Right hindlimb (tissue), 1 donor: ENCODE measurements at places on chromosomes 2 and 18.

- no peak for DNase-seq
These were observed 230.9 kb upstream of the RGPD4 start for GRCh38 chr2:107595749-107596148.

GRCh38 chr18:78713726-78714125 is 265.9 kb upstream of the SALL3 start:
- DNase-seq, result no peak

GRCh38 chr18:5891184-5891853 is 4.0 kb downstream of the TMEM200C start:
- peak; percentile 40 for DNase-seq

DNA sequence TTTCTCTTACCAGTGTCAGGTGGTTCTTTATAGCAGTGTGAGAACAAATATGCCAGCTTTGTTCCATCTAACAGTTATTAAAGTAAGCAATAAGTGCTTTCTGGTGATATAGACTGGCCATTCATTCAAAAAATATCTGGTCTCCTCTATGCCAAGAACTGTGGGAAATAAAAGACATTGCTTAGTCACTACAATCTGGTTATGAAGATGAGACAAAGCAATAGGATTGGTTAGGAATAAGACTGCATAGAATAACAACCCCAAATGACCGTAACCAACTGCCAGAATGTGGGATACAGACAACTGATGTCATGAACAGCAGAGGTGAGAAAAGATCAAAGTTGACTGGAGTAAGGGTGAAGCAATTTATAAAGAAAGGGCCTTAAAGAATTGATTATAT is 83.8 kb downstream of the MBD2 start:
- DNase-seq, result no peak

DNA sequence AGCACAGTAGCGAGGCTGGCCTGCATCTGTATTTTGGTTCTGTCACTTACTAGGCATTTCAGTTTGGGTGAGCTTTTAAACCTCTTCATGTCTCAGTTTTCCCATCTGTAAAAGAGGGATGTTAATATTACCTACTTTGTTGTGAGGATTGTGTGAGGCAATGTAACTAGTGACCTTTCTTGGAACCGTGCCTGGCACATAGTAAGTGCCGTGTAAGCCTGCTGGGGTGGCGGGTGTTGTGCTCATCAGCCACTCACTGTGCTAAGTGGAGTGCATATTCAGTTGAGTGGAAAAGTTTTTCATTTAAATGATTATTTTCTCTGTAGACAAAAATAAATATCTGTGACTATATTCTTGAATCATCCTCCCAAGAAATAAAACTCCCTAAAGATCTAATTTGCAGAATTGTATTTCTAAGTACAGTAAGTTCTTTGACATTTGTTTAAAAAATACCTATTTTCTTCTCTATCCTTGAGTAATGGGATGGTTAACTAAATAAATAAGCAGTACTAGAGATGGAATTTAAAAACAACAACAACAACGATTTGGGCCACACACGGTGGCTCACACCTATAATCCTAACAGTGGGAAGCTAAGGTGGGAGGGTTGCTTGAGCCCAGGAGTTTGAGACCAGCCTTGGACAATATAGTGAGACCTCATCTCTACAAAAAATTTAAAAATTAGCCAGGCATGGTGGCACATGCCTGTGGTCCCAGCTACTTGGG is 56.7 kb downstream of the MALT1 start:
- no peak for DNase-seq

GRCh38 chr2:176324862-176325261 is 55.6 kb downstream of the MTX2 start:
- no peak for DNase-seq

DNA sequence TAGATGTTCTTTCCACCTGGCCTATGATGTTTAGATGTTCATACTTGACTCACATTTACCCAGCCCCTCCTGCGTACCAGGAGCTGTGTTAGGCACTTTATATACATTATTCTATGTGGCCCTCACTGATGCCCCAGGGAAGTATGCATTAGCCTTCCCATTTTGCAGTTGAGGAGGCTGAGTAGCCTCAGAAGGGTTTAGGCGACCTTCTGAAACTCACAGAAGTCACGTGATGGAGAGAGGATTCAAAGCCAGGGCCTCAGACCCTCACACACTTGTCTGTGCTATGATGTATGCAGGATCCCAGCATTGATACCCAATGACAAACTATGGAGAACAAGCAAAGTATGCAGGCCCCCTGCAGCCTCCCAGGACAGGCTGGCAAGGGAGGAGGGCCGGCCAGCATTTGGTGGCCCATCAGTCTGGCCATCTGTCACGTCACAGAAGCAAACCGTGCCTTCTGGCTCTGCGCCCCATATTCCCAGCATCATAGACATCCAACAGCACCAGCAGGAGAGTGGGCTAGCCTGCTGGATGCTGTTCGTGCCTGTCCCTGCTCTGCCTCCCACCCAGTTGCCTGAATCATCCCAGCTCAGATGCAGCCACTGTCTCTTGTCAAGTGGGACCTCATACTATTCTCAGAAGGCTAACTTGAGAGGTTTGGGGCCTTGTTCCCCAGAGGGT is 33.6 kb downstream of the EHD3 start:
- DNase-seq, result no peak

DNA sequence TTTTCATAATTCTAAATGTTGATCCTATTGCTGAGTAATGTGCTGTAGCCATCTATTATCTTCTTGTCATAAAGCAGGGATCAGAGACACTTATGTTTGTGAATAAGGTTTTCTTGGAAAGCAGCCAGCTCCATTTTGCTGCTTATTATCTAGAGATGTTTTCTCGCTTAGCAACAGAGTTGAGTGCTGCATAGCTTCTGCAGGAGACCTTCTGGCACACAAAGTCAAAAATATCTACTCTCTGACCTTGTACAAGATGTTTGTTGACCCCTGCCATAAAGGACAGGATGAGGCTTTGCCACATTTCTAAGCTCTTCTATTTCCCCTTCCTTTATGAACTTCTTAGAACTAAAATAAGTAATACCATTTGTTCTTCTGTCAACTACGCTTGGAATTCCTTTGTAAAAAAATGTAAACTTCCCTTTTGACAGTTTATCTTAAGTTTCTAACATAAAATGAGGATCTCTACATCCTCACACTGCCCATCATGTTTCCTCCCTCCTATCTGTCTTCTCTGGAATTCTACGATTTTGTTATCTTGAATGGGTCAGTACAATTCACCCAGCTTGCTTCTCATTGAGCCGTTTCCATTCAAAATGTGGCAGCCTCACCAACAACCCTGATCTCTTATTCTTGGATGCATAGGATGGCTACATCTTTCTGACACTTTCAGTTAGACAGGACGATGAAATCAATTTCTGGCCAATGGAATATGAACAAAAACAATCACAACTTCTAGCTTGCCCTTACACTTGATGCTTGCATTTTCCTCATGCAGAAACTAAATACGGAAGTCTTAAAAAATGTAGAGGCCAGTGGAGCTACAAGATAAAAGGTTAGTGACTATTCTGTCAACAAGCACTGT is 1377.0 kb downstream of the SUCLG1 start:
- DNase-seq, result peak; percentile 23

- DNase-seq, result peak; percentile 15
These were observed 43.3 kb downstream of the PXDN start for GRCh38 chr2:1701020-1701419.

DNA sequence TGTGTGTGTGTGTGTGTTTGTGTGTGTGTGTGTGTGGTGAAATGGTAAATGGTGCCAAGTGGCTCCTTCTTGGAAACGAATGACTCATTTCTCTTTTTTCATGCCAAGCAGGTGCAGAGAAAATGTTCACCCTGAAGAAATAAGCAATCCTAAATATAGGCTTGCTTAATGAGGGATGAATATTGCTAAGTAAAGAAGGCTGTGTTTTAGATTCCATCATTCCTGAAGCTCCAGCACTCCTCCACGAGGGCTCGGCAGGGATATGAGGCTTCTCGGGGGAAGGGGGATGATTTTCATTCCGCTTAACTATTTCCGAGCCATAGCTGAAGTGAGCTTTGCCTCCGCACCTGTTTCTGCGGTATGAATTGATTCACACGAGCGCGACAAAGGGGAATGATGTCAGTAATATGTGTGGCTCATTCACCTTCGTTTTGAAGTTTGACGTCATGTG is 72.9 kb downstream of the TSN start:
- DNase-seq, result no peak

- no peak for DNase-seq
These were observed 69.9 kb downstream of the UXS1 start for GRCh38 chr2:106124106-106124756.

GRCh38 chr18:8478166-8478967 is 130.9 kb upstream of the RAB12 start:
- DNase-seq, result peak; percentile 54

DNA sequence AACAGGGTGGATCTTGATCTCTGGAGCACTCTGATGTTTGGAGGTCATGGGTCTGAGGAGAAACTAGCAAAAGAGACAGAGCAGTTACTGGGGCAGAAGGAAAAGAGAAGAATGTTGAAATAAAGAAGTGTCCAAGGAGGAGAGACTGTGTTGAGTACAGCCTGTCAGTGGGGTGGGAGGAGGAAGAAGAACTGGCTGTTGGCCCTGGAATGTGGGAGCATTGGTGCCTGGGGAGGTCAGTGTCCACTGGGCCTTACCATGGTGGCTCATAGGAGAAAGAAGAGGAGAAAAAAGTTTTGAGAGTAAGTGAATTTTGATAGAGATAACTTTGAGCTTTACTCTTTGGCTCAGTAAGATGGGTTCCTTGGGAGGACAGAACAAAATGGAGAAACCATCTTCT is 499.0 kb downstream of the TXNL1 start:
- no peak for DNase-seq

- DNase-seq, result no peak
These were observed 11.4 kb upstream of the COL6A3 start for GRCh38 chr2:237425320-237425719.

DNA sequence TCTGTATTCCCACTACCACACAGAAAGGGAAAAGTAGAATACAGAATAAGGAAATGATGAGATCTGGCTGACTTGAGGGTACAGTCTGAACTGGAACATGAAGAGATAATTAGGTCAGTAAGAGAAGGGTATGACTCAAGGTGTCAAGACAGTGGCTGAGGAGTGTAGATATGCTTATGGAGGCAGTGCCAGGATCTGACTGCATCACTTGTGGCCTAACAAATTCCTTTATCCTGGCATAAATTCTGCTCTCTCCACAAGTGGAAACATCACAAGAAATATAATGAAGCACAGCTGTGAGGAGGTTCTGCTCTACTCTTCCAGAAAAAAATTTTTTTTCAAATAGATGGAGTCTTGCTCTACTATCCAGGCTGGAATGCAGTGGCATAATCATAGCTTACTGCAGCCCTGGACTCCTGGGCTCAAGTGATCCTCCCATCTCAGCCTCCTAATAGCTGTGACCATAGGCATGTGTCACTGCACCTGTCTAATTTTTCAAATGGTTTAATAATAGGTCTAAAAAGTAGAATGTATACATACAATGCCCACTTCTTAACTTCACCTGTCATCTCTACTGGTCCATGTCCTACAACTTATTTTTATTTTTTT is 85.3 kb downstream of the C2orf74 start:
- no peak for DNase-seq

DNA sequence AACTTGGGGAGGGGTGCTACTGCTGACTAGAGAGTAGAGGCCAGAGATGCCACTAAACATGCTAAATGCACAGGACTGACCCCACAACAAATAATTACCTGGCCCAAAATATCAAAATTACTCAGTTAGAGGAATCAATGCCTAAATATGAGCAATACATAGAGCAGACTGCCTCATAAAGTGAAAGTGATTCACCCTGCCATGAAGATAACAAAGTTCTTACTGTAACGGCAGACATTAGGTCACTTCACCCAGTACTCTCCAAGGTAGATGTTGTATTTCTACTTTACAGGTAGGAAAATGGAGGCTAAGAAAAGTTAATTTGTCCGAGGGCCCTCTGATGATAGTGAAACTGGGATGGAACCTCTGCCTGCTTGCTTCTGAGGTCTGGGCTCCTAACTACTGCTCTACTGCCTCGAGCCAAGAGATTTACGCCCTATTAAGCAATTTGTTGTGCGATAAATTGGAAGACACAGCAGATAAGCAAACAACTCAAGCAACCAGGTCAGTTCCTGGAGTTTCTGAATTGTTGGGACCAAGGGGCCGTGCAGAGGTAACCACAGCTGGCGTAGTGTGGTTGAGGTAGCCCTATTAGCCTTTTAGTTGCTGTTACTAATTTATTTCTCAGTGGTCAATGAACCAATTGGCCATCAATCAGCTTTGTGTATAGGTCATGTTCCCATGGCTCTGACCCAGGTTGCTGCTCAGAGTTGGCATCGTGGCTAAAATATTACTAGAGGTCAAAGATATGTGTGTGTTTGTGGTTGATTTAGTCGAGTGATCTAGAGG is 4.8 kb downstream of the DHRS9 start:
- no peak for DNase-seq

DNA sequence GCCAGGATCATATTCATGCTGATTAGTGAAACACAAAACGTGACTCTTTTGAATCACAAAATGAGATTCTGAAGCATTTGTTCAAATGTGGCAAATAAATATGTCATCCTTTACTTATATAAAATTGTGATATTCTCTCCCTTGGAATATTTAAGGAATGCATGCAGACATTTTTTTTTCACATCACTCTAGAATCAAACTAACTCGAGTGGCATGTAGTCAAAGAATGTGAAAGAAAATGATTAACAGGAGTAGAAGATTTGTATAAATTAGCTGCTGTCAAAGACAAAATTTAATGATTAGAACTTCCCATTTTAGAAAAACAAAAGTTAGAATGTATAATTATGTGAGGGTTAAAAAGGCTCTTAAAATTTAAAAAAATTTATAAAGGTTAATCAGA is 721.0 kb upstream of the FAM98A start:
- DNase-seq, result no peak

DNA sequence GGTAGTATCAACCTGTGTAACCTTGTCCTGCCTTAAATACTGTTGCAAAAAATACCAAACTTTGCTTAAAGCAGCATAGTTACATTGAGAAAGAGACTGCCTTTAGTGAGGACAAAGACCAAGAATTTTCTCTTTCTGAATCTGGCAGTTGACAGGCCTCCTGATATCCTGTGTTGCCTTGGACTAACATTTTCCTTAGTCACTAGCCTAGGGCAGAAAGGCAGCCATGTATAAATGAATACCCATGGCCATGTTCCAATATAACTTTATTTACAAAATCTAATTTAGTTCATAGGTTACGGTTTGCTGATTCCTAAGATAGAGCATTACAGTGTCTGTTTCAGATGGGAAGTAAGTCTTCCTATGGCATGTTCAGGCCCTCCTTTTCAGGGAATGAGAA is 895.4 kb downstream of the CNTNAP5 start:
- DNase-seq, result no peak

DNA sequence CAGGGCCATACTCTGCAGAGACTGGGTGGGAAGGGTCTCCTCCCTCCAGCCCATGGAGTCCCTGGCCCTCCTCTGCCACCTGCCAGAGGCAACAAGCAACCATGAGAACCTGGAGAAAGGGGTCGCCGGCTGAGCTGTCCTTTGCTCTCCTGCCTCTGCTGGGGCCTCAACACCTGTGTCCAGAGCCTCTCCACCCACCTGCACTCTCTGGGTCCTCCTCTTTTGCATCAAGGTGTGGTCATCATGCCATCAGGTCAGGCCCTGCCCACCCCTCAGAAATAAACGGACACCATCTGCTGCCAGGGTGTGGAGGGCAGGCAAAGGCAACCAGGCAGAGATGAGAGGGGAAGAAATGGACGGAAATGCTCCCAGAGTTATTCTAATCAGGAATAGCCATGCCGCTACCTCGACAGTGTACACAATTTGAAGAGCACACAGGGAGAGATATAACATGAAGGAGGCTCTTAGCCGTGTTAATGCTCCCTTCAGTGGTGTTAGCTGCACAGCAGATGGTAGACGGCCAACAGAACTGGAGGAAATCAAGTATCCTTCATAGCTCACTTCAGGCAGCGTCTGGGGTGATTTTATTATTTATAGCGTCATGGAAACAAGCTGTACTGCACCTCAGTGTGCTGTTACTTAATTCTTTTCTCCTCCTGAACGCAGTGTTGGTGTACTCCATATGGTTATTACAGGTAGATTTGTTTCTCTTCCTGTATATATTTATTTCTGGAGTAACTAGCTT is 247.9 kb downstream of the TSN start:
- DNase-seq, result no peak
